Stimulated activated CD4-positive, alpha-beta T cell treated with anti-CD3 and anti-CD28 coated beads, Interleukin-4, amount 100 ng/mL, for 1 hour (primary cell): ENCODE measurements at places on chromosomes 12 and 14.

- no peak for DNase-seq
Observed at GRCh38 chr12:1702713-1703112, 11.8 kb downstream of the ADIPOR2 start.

DNA sequence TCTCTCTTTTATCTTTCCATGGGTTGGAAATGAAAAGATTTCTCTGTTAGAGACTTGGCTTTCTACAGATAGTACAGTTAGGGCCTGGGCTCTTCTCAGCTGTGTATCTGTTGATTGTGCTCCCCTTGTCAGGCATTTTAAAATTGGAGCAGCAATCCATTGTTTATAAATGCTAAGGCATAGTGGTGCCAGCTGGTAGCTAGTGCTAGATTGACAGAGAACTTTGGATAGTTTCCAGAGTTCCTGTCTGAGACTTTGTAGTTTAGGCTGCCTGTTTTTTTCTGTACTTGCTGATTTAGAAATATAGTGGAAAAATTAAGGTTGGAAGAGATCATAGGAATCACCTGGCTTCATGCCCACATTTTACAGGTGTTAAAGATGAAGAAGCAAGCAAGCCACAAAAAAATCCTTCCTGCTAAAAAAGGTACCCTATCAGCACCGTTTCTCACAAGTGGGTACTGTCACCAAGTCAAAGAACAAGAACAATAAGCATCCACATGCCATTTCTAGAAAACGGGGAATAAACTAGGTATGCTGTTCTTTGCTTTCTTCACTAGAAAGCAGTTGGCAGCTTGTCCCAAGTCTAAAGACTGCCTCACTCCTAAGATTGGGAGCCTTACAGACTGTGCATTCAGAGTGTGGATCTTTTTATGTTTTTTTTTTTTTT lies 6.2 kb downstream of the TTLL5 start:
- DNase-seq: no peak

- no peak for DNase-seq
Observed at GRCh38 chr12:26327975-26328644, 132.7 kb downstream of the SSPN start.

DNA sequence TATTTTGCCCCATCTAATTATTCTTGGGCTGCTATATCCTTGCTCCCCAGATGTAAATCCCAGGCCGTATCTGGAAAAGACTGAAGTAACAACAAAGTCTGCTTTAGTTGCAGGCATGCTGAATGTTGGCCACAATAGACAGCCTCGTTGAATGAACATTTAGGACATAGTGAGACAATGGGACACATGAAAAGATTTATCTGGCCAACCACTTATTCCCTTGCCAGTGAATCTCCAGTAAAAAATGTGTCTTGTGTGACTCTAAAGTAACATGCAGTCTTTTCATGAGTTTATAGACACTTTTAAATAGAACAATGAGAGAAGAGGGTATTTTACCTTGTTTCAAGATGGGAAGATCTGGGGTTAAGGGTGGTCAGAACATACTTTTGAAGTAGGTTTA lies 60.2 kb upstream of the STXBP6 start:
- no peak for DNase-seq
